ENCODE measurements at places on chromosomes 3 and 15.

DNA sequence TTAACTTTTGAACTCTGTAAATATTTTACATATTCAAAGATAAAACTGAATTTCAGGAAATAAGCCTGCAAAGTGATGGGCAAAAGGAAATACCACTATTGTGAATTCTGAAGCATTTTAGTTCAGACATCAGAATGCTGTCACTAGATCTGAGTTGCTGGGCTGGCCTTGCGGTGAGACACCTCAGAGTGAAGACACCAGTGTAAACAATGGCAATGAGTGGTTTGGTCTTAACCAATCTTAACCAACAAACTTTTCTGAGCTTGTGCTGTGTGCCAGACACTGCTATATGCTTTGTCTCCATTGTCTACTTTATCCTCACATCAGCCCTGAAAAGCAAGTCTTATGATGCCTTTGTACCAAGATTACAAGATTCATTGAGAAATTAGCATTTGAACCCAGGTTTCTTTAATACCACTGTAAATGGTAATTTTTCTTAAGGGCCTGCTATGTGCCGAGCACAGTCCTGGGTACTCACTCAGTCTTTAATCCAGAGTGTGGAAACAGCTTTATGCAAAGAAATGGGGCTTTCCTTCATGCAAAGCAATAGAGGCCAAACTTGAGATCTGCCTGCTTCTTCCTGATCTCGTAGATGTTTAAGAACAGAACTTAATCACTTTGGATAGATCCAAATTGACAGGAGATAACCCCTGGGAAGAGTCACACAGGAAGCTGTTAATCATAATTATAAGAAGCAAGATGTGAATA, 55.0 kb downstream of the TMEM39A start:
- DNase-seq: no peak

GRCh38 chr15:67037694-67038093, 27.7 kb upstream of the SMAD3 start:
- no peak for DNase-seq

DNA sequence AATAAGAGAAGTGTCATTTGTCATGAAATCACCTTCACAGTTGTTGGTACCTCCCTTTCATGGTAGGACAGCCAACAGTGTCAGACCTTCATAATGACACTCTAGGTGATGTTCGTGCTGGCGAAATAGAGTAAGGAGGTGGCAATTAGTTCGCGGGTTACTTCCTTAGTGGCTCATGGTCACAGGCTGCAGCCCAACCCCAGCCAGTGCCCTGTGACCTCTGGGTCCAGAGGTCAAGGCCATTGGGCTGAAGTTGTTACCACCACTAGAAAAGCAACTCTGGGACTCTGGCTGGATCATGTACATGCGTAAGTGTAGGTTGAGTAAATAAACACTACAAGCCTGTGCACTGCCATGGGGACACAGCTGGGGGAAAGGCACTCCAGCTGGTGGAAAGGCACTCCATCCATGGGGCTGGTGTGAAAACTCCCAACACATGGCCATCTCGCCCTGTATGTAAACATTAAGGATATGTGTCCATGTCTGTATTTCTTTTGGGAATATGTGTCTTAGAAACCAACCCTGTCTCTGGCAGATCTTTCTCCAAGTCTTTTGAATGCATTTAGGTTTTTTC, 106.7 kb downstream of the RYK start:
- no peak for DNase-seq

GRCh38 chr15:57133127-57133968, 214.9 kb downstream of the TCF12 start:
- DNase-seq: no peak

DNA sequence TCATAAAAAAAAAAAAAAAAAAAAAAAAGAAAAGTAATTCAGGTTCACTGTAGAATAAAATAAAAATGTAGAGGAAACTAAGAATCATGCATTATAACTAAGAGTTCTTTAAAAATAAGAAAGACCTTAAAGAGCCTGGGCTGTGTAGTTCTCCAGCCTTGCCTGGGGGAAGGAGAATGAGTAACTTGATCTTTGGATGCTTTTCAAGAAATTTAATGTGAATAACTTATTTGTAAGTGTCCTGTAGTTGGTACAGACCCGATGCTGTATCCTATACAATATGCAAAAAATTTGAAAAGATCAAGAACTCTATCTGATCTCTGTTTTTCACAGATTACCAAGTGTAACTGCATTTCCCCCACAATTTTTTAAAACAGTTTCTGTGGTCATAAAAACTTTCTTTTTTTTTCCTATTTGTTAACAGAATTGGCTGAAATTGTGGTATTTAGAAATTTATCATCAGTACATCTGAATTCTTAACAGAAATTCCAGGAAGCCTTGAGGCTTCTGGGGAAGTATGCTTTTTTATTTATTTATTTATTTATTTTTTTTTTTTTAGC, 195.3 kb downstream of the THRB start:
- peak; percentile 89 for DNase-seq

GRCh38 chr3:116267116-116267515, 178.2 kb downstream of the LSAMP start:
- no peak for DNase-seq

- no peak for DNase-seq
Measured at GRCh38 chr15:69308949-69309348, 10.2 kb downstream of the PAQR5 start.

GRCh38 chr3:49627634-49628033, 46.5 kb upstream of the APEH start:
- DNase-seq: no peak

DNA sequence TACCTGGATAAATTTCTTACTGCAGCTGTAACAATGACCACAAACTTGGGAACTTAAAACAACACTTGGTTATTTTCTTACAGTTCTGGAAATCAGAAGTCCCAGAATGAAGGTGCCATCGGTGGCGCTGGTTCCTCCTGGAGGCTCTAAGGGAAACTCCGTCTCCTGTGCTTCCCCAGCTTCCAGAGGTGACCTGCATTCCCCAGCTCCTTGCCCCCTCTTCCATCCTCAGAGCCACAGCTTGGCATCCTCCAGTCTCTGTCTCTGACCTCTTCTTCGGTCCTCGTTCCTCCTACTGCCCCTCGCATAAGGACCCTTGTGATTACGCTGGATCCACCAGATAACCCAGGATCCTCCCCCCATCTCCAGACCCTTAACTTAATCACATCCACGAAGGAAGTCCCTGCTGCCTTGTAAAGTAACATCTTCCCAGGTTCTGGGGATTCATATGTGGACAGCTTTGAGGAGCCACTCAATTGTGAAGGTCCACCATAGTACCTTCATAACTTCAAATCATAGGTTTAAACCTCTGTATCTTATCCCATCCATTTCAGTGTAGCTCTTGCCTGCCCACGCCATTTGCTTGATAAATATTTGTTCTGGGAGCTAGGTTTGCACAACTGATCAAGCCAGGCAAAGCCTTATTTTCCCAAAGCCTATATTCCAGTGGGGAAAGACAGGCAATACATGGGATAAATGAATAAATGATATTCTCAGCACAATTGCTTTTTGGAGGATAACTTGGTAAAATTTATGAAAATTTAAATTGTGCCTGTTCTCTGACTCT, 34.8 kb downstream of the KLF15 start:
- DNase-seq: no peak

DNA sequence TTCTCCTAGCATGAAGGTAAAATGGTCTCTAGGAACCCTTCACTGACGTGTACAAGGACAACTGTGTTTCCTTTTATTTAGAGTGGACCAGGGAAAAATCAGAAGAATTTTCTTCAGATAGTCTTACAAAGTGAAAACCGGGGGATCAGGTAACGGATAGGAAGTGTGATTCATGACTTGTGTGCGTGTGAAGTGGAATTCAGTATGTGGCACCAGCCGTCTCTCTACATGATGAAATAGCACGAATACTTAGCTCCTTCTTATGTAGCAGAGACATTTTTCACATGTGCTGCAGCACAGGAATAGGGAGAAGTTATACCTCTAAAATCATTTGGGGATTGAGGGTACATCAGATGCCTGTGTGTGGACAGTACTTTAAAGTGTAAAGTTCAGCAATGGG, 159.2 kb downstream of the MEX3B start:
- no peak for DNase-seq

- DNase-seq: no peak
Measured at GRCh38 chr15:44084171-44084570, 110.9 kb downstream of the FRMD5 start.

- DNase-seq: no peak
Measured at GRCh38 chr3:196142202-196142956, 60.5 kb upstream of the TFRC start.

DNA sequence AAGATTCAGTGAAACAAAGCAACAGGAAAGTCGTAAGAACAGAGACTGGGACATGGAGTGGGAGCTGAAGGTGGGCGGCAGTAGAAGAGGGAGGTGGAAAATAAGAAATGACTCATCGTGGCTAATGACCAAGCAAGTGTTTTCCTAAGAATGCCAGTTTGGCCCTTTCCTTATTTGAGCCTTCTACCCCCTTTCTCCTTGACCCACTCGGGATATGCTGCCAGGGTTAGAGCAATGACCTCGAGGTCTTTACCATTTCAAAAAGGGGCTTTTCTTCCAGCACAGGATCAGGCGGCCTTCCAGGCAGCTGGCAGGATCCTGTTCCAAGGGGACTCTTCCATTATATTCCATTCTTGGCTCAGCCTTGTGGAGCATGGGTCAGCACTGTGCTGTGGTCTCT, 241.1 kb downstream of the RYR3 start:
- DNase-seq: no peak

DNA sequence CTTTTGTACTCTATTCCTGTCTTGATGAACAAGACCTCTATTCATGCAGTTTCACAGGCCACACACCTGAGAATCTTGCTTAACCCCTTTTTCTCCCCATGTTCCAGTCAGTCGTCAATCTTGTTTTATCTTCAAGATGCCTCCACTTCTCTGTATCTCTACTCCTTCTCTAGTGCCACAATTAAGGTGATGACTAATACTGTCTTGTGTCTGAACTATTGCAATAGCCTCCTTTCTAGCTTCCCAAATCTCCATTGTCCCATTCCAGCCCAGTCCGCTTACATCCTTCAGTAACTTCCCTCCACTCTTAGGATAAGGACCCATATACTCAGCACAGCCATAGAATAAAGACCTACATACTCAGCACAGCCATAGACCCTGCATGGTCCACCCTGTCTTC, 24.7 kb downstream of the CHST14 start:
- DNase-seq: no peak

DNA sequence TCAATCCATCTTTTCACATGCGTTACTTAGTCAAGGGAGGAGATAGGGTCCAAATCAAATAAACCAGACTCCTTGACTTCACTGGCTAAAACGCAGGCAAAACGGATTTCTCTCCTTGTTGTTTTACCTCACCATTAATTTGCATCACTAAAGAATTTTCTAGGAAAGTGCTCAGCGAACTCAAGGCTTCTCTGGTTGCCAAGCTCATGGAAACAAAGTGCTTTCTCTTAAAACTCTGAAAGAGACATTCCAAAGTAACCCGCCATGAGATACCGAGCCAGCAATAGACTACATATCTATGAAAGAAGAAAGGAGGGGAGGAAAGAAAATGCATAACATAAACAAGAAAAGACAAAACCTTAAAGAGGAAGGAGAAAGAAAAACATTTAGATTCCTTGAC, 211.7 kb upstream of the WNT5A start:
- DNase-seq: no peak

- DNase-seq: peak; percentile 78
Measured at GRCh38 chr3:194140520-194141414, 4.8 kb downstream of the HES1 start.

- peak; percentile 80 for DNase-seq
Measured at GRCh38 chr15:59501597-59501996, 63.6 kb downstream of the FAM81A start.

DNA sequence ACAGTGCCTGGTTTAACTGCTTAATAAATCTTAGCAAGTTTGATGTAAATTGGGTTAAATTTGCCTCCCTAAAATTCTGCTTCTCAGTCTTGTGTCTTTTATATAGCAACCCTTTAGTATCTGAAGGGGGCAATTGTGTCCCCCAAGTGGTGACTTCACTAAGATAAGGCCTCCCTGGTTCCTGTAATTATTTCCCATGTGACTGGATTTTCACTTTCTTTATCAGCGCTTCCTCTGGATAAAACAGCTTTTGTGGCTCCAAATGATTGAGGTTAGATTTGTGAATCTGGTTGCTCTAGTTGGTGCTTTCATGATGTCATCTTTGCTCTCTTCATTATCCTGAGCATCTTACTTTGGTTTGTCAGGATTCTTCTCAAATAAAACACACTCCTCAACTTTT, 334.3 kb upstream of the CTDSPL start:
- no peak for DNase-seq

- no peak for DNase-seq
Measured at GRCh38 chr3:159789017-159789416, 199.6 kb upstream of the IL12A start.
